ENCODE measurements at places on chromosomes 7 and 10.

DNA sequence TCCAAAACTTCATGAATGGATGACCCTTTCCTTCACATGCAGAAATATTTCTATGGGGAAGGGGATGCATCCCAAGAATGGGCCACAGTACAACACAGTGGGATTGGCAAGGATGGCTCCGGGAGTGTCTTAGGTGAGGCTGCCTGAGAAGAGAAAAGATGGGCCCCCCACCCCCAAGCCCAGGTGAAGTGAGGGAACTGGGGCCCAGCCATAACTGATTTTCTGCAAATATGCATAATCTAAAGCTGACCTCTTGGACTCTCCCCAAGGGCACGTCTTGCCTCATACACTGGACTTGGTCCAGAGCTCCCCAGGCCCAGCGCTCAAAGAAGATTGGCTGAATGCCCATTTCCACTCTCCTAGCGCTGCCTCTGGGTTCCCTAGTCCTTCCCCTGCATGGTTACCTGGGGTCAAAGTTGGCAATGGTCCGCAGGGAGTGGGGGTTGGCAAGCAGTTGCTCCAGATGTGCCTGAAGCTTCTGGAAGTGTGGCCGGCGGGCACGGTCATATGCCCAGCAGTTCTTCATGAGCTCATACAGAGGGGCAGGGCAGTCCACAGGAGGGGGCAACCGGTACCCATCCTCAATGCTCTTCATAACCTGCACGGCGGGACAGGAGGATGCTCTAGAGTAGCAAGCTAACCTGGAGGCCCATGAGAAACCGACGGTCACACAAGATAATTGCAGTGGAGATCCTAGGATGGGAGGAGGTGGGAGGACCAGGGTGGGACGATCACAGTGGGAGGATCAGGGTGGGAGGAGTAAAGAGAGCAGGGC lies 12.3 kb downstream of the ZYX start:
- no peak for DNase-seq

- DNase-seq, result no peak
Observed at GRCh38 chr10:33270971-33271370, 63.5 kb downstream of the NRP1 start.

DNA sequence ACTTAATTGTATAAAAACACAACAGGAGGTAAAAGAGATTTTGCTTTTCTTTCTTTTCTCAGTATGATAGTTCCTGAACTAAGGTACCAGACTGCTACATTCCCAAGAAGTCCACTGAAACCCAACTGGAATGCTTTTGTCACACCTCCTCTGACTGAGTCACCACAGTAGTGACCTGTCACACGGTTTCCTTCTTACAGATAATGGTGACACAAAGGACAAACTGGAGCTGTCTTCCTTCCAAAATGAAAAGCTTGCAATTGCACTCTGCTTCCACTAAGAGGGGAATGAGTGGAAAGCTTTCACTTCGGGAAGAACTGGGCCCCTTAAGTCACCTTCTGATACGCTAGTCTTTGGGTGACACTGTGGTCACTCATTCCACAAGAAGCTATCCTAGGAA lies 122.2 kb downstream of the KMT2E start:
- DNase-seq, result no peak

- DNase-seq, result no peak
Observed at GRCh38 chr7:107977048-107977447, 25.9 kb downstream of the LAMB1 start.

- no peak for DNase-seq
Observed at GRCh38 chr7:70738151-70738885, 393.6 kb upstream of the GALNT17 start.

GRCh38 chr10:55820478-55820877 lies 540.6 kb downstream of the ZWINT start:
- no peak for DNase-seq

GRCh38 chr7:11716185-11716584 lies 115.8 kb downstream of the THSD7A start:
- DNase-seq, result no peak

DNA sequence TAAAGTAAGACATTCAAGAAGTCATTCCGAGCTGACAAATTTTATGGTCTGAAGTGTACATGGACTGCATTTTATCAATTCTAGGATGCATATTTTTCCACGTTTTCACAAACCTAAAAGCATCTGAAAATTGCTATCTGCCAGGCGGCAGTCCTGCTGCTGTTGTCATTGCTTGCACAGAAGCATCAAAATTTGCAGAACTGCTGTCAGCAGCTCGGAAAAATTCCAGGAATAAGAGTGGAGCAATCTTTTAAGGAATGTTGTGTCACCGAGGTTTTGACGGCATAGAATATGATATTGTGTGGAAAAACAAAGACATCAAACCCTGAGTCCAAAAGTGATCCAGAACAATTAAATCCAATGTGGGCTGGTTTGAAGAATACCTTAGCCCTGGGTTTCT lies 61.4 kb downstream of the CHCHD3 start:
- DNase-seq, result no peak

GRCh38 chr7:33278095-33278494 lies 148.7 kb downstream of the BBS9 start:
- no peak for DNase-seq

DNA sequence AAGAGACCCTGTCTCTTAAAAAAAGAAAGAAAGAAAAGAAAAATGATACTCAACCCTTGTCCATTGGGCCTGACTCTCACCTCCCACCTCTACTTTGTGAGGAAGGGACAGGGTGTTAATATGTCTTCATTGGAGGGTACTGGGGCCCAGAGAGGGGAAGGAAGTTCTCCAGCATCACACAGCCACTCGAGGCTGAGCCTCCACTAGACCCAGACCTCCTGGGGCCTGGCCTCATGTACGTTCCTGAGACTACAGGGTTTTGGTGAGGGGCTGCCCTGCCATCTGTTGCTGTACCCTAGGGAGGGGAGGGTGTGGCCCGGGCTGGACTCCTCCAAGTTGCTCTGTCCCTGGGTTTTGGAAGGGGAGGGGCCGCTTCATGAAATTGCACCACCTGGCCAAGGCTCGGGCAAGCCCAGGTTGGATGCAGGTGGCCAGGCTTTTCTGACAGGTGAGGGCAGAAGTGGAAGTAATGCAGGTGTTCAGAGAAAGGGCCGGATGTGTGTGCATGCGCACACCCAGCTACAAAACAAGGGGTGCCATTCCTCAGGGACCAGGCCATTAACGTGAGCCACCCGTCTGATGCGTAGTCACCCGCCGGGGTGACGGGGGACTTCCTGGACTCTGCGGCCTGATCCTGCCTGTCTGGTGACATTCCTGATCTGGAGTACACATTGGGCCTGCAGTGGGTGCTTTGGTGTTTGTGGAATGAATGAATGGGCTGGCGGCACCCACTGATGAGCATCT lies 21.7 kb downstream of the GTF2IRD1 start:
- no peak for DNase-seq

DNA sequence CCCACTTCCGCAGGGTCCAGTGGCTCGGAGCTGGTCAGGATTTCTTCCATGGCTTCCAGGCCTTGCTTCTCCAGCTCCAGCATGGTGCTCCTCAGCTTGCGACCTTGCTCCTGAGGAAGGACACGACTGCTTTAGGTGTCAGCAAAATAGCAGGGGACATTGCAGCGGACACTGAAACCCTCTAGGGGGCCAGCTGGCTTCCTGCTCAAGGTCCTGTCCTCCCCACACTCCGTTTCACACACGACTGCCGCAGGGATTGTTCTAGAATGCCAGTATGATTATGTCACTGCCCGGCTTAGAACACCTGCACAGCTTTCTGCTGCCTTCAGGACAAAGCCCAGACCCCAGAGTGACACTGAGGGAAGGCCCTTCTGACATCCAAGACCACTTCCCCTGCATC lies 65.6 kb downstream of the SCRN1 start:
- DNase-seq, result no peak

GRCh38 chr7:157139111-157139809 lies 534 bp downstream of the UBE3C start:
- DNase-seq, result peak; percentile 24

GRCh38 chr10:120793088-120793487 lies 58.1 kb upstream of the WDR11 start:
- DNase-seq, result no peak
